ENCODE measurements at places on chromosomes 12 and 14.

DNA sequence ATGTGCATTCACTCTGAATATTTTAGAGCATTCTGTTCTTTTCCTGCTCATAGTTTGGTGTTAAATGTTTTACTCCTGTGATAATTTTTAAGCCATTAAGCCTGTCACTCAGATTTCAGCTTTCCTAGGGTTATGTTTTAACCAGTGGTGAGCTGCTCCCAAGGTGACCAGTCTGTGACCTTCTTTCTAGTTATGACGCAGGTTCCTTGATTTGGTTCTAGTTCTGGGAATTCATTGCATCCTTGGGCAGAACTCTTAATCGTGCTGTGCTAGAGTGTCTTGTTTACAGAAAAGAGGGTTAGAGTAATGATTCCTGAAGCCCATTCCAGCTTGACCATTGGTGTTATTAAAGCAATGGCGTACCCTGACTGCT is 2.2 kb downstream of the GABARAPL1 start:
- no peak for DNase-seq

- no peak for DNase-seq
These were observed 44.3 kb downstream of the PELI2 start for GRCh38 chr14:56162476-56162875.

- DNase-seq = no peak
These were observed 16.4 kb upstream of the CELA1 start for GRCh38 chr12:51362747-51363342.

DNA sequence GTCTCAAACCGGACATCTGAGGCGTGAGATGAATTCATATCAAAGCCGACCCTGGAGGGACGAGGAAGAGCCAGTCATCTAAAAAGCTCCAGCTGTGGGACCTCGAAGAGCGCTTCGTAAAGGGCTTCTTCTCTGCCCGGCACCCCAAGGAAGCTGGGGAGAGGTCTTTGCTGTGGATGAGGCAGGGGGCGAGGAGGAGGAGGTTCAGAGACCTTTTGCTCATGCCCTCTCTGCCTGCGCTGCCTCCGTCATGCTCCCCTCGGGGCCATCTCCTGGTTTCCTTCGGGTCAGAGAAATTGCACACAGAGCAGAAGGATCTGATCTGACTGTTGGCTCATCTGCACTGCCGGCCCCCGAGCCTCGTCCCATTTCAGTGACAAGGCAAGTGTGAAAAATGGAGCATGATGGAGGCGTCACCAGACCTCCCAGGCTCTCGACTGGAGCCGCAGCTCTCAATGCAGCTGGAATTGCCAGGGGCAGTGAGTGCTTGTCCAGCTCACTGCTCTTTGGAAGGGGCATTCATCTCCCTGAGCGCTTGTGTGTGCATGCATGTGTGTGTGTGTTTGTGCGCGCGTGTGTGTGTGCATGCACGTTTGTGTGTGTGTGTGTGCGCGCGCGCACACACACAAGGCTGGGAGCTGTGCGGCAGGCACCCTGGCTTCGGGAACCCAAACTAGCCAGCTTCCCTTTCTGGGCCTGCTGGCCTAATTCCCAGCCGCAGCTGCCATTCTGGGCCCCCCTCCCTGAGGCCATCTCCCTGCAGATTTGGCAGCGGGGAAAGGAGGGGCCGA is 9.2 kb downstream of the CABP1 start:
- DNase-seq = no peak

- no peak for DNase-seq
These were observed 4.5 kb downstream of the ANKRD9 start for GRCh38 chr14:102505000-102505619.

DNA sequence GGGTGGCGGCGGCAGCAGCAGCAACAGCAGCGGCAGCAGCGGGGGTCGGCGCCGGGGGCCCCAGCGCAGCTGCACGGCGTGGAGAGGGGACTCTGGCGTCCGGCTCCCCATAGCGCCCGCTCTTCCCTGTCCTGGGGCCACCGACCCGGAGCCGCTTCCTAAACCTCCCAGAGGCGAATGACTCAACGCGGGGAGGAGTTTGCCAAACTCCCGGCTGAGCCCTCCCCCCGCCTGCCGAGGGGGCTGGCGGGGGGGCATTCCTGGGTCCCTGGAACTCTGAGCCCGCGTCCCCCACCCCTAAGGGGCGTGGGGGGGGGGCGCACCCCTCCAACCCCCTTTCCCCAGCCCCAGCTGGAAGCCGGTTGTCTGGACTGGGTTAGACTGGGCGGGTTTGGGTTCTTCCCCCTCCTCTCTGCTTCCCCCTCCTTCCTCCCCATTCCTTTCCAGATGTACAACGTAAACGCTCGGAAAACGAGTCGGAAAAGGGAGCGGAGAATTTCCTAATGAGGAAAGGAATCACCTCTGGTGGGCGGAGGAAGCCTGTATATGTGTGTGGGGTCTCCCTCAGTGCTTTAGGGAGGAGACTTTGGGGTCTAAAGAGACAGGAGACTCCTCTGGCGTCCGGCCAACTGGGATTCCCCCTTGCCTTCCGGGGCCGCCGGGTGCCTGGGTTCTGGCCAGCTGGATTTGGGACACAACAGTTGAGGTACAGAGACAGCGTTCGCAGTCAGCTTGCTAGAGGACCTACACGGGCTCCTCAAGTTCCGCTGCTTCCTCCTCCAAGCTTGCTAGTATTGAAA is at the start of gene ITGA5:
TSS of gene ITGA5 (minus strand) at position 179 of the 800 bp plus-strand sequence. CDS start at position 111, 68 bp downstream.
- peak; percentile 93 for DNase-seq

- no peak for DNase-seq
These were observed 398.7 kb downstream of the SOX5 start for GRCh38 chr12:23550753-23551152.

GRCh38 chr14:85607651-85608081 is 77.7 kb downstream of the FLRT2 start:
- peak; percentile 77 for DNase-seq

DNA sequence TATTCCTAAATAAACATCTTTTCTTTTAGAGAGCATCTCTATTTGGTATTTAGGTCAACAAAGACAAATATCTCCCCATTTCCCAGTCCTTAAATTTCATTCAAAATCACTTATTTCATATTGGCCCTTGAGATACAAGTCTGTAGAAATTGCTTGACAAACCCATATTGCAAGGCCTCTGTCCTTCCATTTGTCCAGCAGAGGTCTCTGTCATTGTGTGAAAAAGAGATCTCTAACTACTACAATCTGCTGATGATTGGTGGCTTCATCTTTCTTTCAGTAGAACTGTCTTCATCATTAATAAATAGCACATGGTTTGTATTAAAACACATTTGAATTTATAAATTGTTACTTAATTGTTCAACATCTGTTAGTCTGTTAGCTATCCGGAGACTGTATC is 252.6 kb downstream of the ACSS3 start:
- DNase-seq = no peak

GRCh38 chr14:90495357-90496276 is 98.8 kb downstream of the CALM1 start:
- peak; percentile 78 for DNase-seq

DNA sequence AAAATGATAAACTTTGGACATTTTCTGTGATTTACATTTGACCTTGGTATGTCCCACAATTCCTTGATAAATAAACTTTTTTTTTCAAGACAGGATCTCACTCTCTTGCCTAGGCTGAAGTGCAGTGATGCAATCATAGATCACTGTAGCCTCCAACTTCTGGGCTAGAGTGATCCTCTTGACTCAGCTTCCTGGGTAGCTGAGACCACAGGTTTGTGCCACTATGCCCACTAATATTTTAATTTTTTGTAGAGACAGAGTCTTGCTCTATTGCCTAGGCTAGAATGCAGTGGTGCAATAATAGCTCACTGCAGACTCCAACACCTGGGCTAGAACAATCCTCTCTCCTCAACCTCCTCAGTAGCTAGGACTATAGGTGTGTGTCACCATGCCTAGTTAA is 79.1 kb upstream of the PTGDR start:
- DNase-seq = no peak

DNA sequence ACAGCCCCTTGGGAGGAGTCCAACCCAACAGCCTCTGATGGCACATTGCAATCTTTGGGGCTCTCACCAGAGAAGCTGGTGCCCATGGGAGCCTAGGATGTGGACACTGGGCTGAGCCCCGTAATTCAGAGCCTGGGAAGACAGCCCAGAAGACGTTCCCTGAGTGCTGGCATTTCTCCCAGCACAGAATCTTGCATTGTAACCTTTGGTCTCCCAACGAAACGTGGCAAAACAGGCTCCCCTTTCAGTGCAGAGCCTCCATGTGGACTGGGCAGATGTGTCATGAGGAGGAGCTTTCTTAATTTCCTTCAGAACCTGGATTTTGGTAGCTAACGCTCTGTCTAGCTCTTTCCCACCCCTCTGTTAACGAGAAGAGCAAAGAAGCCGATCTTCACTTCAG is 26.3 kb downstream of the BATF start:
- DNase-seq = no peak

DNA sequence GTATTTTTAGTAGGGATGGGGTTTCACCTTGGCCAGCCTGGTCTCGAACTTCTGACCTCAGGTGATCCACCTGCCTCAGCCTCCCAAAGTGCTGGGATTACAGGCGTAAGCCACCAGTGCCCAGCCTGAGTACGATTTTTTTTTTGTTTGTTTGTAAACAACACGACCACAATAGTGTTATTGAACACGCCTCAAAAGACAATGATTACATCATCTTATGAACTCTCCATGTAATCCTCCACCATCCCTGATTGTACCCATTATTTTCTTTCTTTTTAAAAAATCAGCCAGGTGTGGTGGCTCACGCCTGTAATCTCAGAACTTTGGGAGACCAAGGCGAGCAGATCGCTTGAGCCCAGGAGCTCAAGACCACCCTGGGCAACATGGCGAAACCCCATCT is 25.1 kb upstream of the TBX3 start:
- DNase-seq = no peak

DNA sequence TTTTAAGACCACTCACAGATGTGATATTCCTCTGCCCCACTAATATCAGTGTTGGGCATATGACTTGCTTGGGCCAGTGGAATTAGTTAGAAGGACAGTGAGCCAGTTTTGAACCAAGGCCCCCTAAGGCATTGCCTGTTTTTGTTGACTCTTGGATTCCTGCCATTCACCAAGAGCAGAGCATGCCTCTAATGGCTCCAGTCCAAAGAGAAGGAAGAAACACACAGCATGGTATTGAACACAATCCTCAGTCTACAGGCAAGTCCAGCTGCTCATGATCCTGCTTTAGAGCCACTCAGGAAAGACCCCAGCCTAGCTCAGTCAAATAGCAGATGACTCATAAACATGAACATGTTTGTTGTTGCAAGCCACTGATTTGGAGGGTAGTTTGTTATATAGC is 1201.5 kb downstream of the BCL11B start:
- no peak for DNase-seq

- peak; percentile 39 for DNase-seq
These were observed 706 bp upstream of the DIO2 start for GRCh38 chr14:80212023-80212397.

GRCh38 chr14:85380881-85381280 is 149.1 kb upstream of the FLRT2 start:
- DNase-seq = peak; percentile 6

GRCh38 chr12:22172501-22172900 is 126.5 kb downstream of the CMAS start:
- DNase-seq = no peak

DNA sequence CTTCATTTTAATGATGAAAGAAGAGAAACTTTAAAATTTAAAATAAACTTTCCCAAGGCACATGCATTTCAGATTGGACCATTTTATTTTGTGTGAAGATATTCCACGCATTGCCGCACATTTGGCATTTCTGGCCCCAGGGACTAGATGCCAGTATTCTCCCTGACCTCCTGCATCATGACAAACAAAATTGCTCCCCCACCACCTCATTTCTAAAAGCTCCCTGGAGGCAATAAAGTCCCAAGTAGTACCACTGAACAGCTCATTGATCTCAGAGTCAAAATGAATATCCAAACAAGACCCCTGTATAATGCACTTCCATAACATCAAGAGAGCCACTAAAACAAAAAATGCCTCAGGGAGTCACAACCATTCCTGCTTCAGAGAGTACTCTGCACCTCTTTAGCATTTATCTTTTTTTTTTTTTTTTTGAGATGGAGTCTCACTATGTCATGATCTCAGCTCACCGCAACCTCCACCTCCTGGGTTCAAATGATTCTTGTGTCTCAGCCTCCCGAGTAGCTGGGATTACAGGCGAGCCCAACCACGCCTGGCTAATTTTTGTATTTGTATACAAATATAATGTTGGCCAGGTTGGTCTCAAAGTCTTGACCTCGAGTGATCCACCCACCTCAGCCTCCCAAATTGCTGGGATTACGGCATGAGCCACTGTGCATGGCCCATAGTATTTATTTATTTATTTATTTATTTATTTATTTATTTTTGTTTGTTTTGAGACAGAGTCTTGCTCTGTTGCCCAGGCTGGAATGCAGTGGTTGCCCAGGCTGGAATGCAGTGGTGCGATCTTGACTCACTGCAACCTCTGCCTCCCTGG is 48.8 kb upstream of the RASSF3 start:
- no peak for DNase-seq

DNA sequence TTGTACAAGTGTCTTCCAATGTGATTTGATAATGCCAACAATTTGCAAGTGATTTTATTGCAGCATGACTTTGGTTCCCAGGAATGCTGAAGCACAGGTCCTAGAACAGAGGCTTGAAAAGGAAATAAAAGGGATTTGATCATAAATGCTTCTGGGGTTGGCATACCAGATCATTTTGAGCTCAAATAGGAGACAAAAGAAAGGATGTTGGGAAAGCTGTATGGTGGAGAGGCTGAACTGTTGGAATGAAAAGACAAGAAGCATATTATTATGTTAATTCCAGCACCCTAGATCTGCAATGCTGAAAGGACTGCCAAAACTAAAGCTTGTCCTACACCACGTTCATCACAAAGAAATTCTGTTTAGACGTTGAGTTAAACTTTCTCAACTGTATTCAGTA is 143.1 kb downstream of the BICD1 start:
- peak; percentile 11 for DNase-seq

- DNase-seq = no peak
These were observed 18.7 kb downstream of the PLEKHG3 start for GRCh38 chr14:64722842-64723447.

DNA sequence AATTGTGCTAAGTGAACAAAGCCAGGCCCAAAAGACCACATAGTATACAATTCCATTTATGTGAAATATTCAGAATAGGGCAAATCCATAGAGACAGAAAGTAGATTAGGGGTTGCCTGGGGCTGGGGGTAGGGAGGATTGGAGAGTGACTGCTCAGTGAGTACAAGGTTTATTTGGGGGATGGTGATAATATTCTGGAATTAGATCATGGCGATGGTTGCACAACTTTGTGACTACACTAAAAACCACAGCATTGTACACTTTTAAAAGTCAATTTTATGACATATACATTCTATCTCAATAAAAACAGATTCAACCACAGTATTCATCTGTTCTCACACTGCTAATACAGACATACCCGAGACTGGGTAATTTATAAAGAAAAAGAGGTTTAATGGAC is 68.7 kb upstream of the MAP1LC3B2 start:
- no peak for DNase-seq

GRCh38 chr12:109998241-109998903 is 858 bp upstream of the ANKRD13A start:
- DNase-seq = peak; percentile 22

GRCh38 chr12:84730561-84731162 is 181.9 kb downstream of the SLC6A15 start:
- no peak for DNase-seq

GRCh38 chr12:57546438-57547287 is at the start of gene DCTN2:
DCTN2 (minus strand) TSS chr12:57547192; CDS start chr12:57547063, 129 bp downstream.
- DNase-seq = peak; percentile 98

GRCh38 chr12:56676851-56677580 is 11.1 kb downstream of the PTGES3 start:
- DNase-seq = no peak

GRCh38 chr12:18932715-18933114 is 194.8 kb downstream of the CAPZA3 start:
- peak; percentile 60 for DNase-seq
